ENCODE measurements at places on chromosomes 13 and 19. TPM values are rescaled to one million over a fixed set of nuclear protein-coding genes. Genes with fewer than 3 reads are reported as not detected.

INSL3 gene
- 0.79 TPM for total RNA-seq

LILRB1 gene
- not detected for total RNA-seq

CLDND2 gene
- total RNA-seq, result 2.1 TPM

GRK1 gene
- total RNA-seq, result 0.11 TPM

CTXN1 gene
- 48.2 TPM for total RNA-seq

SEMA6B gene
- total RNA-seq, result 52.1 TPM

TMC4 gene
- 14.7 TPM for total RNA-seq

GFY gene
- 1.4 TPM for total RNA-seq

MAMSTR gene
- 1.6 TPM for total RNA-seq

ZNF132 gene
- total RNA-seq, result 2.7 TPM

DNA sequence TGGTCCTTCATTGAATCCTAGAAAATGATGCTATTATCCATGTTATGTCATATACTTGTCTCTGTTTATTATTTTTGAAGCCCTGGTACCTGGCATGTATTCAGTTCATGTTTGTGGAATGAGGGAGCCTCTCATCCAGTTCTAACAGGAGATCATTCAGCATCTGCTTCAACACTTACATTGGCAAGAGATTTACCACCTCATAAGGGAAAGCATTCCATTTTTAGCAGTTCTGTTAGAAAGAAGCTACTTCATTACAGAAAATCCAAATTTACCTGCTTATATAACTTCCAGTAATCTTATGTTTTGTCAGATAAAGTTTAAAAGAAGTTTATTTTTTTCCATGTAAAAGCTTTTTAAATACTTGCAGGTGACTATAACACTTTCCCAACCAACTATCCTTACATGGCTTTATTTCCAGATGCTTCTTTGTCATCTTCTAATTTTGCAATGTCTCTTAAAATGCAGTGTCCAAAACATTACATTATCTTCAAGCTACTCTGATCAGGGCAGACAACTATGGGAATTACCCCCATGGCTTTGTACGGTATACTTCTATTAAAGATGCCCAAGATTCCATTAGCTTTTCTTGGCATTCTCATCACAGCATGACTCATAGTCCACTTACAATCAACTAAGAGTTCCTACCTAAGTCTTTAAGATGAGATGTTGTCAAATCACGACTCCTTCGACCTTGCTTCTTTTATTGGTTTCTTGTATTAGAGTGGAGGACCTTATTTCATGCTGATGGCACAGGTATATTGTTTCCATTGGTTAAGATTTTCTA, 262.1 kb downstream of the PCDH9 start:
- H3K27ac ChIP-seq, result no peak overlapping the region
- H3K27me3 ChIP-seq, result no peaks in the 10 kb centered on the region
- H3K36me3 ChIP-seq, result no peaks in the 10 kb centered on the region
- H3K4me3 ChIP-seq, result no peak overlapping the region

DNA sequence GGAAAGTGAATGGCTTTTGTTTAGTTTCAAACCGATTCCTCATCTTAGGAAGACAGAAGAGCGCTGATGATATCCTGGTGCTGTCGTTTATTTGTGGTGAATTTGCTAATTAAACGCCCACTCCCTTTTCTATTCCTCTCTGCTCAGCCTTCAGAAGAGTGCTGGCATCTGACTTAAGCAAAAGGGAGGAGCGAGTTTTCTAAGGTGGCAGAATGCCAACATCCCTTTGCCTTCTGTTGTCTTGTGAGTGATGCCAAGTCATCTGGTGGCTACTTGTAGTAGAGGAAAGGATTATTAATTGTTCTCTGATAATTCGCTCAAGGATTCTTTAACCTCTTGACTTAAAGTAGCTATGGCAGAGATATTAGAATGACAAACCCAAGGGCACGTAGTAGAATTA, 68.1 kb downstream of the ERCC5 start:
- H3K4me3 ChIP-seq, result no peak overlapping the region
- no peaks in the 10 kb centered on the region for H3K36me3 ChIP-seq
- no peak for DNase-seq
- H3K27ac ChIP-seq, result no peak overlapping the region
- H3K27me3 ChIP-seq, result no peaks in the 10 kb centered on the region

GRCh38 chr19:44142059-44142433, 692 bp downstream of the ZNF234 start:
- no peaks in the 10 kb centered on the region for H3K27me3 ChIP-seq
- peaks cover 2% of the 10 kb centered on the region for H3K36me3 ChIP-seq
- no peak overlapping the region for H3K27ac ChIP-seq
- H3K4me3 ChIP-seq, result peak overlapping the region; percentile 89

GRCh38 chr13:107585469-107586180, 629.7 kb downstream of the LIG4 start:
- H3K27me3 ChIP-seq, result peaks cover 37% of the 10 kb centered on the region
- DNase-seq, result no peak
- no peak overlapping the region for H3K27ac ChIP-seq

- H3K27ac ChIP-seq, result no peak overlapping the region
- H3K27me3 ChIP-seq, result peaks cover 45% of the 10 kb centered on the region
These were observed 1.6 kb upstream of the KLK10 start for GRCh38 chr19:51020988-51021651.

GRCh38 chr19:50607874-50608785, 31.6 kb downstream of the SYT3 start:
- peaks cover 12% of the 10 kb centered on the region for H3K4me1 ChIP-seq
- DNase-seq, result peak; percentile 100
- H3K27ac ChIP-seq, result peak overlapping the region; percentile 83
- H3K4me3 ChIP-seq, result peak overlapping the region; percentile 62
- peaks cover 22% of the 10 kb centered on the region for H3K36me3 ChIP-seq
- peaks cover 74% of the 10 kb centered on the region for H3K27me3 ChIP-seq

- no peaks in the 10 kb centered on the region for H3K36me3 ChIP-seq
- H3K27me3 ChIP-seq, result no peaks in the 10 kb centered on the region
- H3K4me1 ChIP-seq, result peaks cover 25% of the 10 kb centered on the region
- no peak overlapping the region for H3K4me3 ChIP-seq
- H3K27ac ChIP-seq, result no peak overlapping the region
These were observed 176.5 kb downstream of the NUFIP1 start for GRCh38 chr13:44812818-44813217.

DNA sequence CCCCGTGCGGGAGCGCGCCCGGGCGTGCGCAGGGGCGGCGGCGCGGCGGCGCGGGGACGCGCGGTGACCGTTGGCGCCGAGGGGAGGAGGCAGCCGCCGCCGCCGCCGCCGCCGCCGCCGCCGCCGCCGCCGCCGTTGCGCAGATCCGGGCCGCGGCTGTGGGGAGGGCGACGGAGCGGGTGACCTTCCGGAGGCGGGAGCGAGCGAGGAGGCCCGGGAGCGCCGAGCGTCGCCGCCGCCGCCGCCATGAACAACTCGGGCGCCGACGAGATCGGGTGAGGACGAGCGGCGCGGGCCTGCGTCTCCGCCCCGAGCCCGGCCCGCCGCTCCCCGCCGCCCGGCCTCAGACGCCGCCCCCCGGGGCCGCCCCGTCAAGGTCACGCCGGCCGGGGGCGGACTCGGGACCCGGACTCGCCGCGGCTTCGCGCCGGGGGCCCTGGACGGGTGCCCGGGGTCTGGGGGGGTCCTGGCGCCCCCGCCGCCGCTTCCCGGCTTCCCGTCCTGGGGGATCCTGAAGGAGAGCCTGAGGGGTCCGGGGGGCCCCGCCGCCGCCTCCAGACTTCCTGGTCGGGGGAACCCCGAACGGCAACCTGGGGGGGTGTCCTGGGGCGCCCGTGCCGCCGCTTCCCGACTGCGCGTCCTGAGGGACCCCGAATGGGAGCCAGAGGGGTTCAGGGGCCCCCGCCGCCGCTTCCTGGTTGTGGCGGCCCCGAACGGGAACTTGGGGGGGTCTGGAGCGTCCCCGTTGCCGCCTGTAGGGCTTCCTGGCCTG, at the start of gene DAZAP1:
Gene DAZAP1 (plus strand): TSS at position 59 of the 772 bp plus-strand sequence. CDS start 188 bp downstream, at position 247.
- H3K4me3 ChIP-seq, result peak within 1 kb of the TSS; percentile 71
- no peak for DNase-seq
- peaks cover 4% of the 10 kb centered on the region for H3K27me3 ChIP-seq

GRCh38 chr19:33247441-33247819, 21.8 kb upstream of the SLC7A10 start:
- H3K27ac ChIP-seq, result no peak overlapping the region
- no peak overlapping the region for H3K4me3 ChIP-seq
- H3K36me3 ChIP-seq, result peaks cover 10% of the 10 kb centered on the region

DNA sequence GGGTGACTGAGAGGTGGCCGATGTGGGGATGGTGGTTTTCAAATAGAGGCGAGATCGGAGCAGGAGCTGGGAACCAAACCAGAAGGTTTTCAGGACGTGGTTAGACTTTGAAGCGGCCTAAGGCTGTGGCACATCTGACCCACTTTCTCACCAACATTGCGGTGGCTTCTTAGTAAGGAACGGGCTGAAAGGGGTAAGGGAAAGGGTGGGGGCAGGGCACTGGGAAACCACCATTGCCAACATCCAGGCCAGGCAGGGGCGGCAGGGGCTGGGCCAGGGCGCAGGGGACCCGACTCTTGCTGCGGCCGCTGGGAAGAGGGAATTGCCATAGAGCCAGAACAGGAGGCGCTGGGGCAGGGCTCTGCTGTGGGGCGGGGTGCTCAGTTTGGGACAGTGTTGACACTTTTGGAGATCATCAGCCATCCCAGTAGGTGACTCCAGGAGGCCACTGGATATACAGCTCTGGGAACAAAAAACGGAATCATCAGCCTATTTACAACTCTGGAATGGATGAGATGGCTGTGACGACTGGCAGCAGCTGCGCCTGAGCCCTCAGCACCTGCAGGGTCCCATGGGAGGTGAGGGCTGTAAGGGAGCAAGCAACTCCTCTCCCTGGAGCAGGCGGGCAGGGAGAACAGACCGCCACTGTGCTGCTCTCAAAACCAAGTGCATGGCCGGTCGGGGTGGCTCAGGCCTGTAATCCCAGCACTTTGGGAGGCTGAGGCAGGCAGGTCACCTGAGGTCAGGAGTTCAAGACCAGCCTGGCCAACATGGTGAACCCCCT, 52.2 kb downstream of the IRS2 start:
- H3K36me3 ChIP-seq, result peaks cover 6% of the 10 kb centered on the region
- no peaks in the 10 kb centered on the region for H3K27me3 ChIP-seq
- H3K4me1 ChIP-seq, result peaks cover 14% of the 10 kb centered on the region
- DNase-seq, result no peak
- no peak overlapping the region for H3K4me3 ChIP-seq
- no peak overlapping the region for H3K27ac ChIP-seq

DNA sequence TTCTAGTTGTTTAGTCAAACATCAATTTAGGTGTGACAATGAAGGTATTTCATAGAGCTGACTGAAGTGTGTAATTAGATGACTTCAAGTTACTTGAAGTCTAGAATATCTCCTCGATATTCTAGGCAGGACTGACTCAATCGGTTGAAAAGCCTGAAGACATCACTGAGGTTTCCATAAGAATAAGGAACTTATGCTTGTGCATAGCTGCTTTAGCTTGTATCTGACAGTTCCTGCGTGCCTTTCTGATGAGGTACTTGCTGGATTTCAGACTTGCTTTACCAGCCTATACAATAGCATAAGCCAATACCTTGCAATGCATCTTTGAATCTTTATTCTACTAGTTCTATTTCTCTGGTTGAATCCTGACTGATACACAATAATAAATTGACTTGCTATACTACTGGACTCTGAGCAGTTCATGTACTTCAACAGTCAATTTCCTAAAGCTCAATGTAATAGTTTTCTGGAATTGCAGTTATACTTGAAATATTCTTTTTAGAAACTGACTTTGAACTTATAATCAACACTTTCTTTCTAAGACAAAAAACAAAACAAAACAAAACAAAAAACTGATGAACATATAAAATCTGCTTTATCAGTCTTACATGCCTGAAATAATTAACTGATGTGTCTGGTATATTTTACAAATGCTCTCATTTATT, 1534.8 kb downstream of the SLITRK5 start:
- H3K27ac ChIP-seq, result no peak overlapping the region
- H3K4me3 ChIP-seq, result no peak overlapping the region
- 0 out of 2 replicates have a peak, but pooled peaks cover 3% of the 10 kb centered on the region for H3K4me1 ChIP-seq
- no peak for DNase-seq
- H3K27me3 ChIP-seq, result no peaks in the 10 kb centered on the region

- H3K27ac ChIP-seq, result no peak overlapping the region
- no peaks in the 10 kb centered on the region for H3K27me3 ChIP-seq
- DNase-seq, result no peak
- H3K4me1 ChIP-seq, result peaks cover 9% of the 10 kb centered on the region
These were observed 78.8 kb upstream of the TDRD3 start for GRCh38 chr13:60318186-60318585.

- peak overlapping the region; percentile 83 for H3K4me3 ChIP-seq
- peak overlapping the region; percentile 90 for H3K27ac ChIP-seq
- H3K4me1 ChIP-seq, result peaks cover 23% of the 10 kb centered on the region
- H3K27me3 ChIP-seq, result peaks cover 17% of the 10 kb centered on the region
These were observed 1.5 kb downstream of the KMT5C start for GRCh38 chr19:55341171-55341588.

DNA sequence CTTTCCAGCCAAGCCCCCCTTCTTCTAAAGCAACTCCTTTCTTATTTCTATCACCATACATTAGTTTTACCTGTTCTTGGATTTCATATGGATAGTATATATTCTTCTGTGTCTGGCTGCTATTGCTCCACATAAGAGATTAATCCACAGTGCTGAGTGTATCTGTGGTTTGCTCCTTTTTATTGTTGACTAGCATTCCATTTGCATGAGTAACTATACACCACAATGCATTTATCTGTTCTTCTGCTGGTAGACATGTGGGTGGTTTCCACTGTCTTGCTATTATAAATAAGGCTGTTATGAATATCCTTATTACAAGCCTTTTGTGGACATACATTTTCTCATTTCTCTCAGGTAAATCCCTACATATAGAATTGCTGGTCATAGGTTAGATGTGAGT, 138.2 kb downstream of the SLC7A1 start:
- no peak overlapping the region for H3K27ac ChIP-seq
- DNase-seq, result no peak
- H3K4me3 ChIP-seq, result no peak overlapping the region
- H3K36me3 ChIP-seq, result no peaks in the 10 kb centered on the region

DNA sequence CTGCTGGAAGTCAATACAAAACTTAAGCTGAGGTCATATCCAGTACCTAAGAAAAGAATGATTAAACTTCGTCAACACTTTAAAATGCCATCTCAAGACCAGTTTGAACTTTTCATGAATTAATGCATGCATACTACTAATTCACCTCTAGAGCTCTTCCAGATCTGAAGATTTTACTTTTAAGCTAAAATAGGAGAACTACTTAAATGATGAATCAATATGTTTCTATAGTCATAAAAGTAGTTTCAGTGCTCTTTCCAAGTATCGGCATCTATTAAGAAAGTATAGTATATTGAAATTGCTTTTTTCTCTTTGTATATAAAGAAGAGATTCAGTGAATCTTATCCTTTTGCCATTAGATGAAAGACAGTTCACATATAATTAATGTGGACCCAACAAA, 1123.9 kb downstream of the PCDH9 start:
- H3K27me3 ChIP-seq, result no peaks in the 10 kb centered on the region
- no peak overlapping the region for H3K27ac ChIP-seq
- H3K4me1 ChIP-seq, result no peaks in the 10 kb centered on the region
- DNase-seq, result no peak
- H3K4me3 ChIP-seq, result no peak overlapping the region

DNA sequence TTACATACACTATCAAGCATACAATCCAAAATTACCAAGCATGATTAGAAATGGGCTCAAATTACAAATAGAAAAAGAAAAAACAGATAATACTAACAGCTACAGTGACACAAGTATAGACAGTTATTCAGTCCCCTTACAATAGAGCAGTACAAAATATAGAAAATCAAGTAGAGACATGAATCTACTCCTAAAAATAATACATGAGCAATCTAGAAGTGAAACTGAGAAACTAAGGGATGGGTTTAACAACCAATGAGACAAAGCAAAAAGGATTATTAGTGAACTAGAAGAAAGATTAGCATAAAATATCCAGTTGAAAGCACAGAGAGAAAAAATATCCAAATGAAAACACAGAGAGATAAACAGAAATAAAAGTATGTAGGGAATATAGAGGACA, 426.7 kb downstream of the TBC1D4 start:
- no peak overlapping the region for H3K4me3 ChIP-seq
- no peak for DNase-seq
- H3K36me3 ChIP-seq, result no peaks in the 10 kb centered on the region
- no peaks in the 10 kb centered on the region for H3K4me1 ChIP-seq

Measured in WTC11 (cell line).